GM19239 (cell line): ENCODE measurements at places on chromosomes 2 and 18.
A peak's percentile ranks its signal among the peaks of the same experiment; 100 is the strongest.

DNA sequence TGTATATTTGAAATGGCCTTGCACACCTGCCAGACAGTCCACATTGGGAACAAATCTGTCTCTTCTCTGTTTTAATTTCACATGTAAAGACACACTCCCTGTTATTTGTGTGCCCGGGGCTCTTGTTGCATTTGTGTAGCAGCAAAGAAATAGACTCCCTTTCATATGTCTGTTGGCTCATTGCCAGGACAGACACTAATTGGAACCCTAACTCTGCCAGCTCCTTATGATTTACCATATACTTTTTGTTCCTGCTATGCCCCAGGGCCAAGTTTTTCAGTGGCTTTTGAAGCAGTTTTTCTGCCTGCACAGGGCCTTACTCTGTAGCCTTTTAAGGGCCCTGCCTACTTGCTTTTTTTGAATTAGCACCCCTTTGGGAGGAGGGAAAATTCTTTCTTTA is 396.9 kb downstream of the DLGAP1 start:
- DNase-seq = no peak

- DNase-seq = no peak
Measured at GRCh38 chr2:197256021-197256420, 54.6 kb downstream of the ANKRD44 start.

DNA sequence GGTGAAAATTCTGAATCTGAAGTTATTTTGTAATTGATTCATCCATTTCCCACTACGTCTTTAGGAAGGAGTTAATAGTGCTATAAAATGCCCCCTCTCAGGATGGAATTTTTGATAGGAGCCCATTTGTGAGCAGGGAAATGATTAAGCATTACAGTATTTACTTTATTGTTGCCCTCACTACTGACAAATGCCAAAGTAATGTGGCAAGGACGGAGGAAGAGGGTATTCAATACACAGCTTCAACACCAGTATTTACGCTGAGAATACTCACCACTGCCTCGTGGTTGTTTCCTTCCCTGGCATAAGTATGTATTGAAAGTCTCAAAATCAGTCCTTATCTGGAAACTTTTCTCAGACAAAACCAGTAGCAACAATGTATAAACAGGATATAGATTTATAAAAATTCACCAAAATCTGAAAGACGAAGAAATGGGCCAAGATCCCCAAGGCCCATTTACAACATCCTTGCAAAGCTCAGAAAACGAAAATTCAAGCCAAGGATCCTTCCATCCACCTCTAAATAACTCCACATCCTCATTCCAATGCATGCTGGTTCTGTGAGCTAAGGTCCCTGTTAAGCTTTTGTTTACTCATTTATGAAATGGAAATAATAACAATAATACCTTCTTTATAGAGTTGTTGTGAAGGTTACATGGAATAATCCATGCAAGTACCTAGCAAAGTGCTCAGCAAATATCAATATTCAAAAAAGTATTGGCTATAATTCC is 29.3 kb downstream of the FEZ2 start:
- no peak for DNase-seq

GRCh38 chr2:74440378-74441169 is 1.2 kb downstream of the RTKN start:
- peak; percentile 98 for DNase-seq

DNA sequence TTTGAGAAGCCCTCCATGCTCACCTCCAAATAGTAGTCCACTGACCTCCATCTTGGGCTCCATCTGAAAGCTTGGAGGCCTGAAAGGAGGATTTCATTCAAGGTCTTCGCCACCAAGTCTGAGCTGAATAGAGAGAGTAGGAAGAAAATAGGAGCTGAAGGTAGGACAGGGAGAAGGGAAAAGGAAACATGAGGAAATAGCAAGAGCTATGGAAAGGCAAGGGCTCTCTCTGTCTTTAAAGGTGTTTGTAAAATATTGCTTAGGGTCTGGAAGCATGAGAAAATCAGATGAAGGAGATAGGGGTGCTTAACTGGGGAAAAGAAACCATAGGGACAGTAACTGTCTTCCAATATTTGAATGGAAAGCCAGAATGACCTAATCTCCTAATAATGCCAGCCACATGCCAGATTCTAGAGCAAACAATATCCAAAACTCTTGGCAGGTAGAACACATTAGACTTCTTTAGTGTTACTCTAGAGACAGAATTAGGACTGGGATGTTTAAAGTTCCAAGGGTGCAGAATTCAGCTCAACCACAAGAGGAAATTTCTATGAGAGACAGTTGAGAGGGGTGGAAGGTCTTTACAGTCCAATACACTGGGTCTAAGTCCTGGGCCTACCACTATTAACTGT is 67.4 kb downstream of the NAB1 start:
- DNase-seq = no peak

- no peak for DNase-seq
Measured at GRCh38 chr18:58025733-58026132, 18.3 kb upstream of the NEDD4L start.

DNA sequence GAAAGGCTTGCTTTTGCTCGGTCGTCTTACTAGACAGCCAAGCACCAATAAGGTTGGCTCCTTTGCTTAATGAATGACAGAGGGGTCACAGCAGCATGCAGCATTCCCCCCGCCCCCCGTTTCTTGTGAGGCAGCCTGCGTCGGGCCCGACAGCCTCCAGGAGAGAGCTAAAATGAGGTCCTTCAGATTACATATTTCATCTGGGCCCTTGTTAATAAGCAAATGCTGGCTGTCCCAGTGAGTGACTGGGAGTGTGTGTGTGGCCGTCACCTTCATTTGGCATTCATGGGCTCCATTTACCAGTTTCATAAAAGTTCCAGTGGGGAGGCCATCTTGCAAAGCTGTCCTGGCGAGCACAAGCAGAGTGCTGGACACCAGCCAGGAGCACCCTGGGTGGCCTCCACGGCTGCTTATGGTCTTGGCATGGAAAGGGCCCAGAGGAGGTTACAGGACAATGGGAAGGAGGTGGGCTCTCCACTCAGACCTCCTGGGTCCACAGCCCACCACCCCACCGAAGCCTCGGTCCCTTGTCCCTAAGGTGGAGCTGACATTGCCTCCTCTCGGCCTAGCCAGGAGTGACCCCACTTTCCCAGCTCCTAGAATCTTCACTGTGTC is 37.2 kb downstream of the ODC1 start:
- DNase-seq = no peak

GRCh38 chr2:223943561-223944008 is 1.6 kb downstream of the WDFY1 start:
- DNase-seq = no peak

- no peak for DNase-seq
Measured at GRCh38 chr2:150938527-150938926, 323.1 kb downstream of the RBM43 start.

- no peak for DNase-seq
Measured at GRCh38 chr2:38739524-38739923, 11.6 kb downstream of the SRSF7 start.

GRCh38 chr2:241772063-241772499 is 4.5 kb upstream of the GAL3ST2 start:
- DNase-seq = peak; percentile 1

- DNase-seq = no peak
Measured at GRCh38 chr2:31979956-31980355, 30.9 kb downstream of the MEMO1 start.
